ENCODE measurements at places on chromosomes 4 and X.

DNA sequence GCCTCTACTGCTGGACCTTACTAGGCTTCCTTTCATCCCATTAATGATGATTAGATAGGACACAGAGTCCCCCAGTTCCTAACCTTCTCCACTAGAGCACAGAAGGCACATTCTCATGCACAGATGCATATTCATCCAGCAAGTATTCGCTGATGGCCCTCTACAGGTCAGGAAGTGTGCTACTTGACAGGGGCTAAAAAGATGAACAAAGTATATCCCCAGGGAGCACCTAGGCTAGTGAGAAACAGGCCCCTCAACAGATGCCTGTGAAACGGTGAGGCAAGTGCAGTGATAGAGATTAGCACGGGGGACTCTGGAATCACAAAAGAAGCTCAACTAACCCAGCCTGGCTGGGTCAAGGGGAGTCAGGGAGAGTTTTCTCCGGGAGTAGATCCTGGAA is 95.8 kb downstream of the MGST2 start:
- DNase-seq: no peak

GRCh38 chr4:5014007-5014682 is 5.1 kb downstream of the CYTL1 start:
- no peak for DNase-seq

DNA sequence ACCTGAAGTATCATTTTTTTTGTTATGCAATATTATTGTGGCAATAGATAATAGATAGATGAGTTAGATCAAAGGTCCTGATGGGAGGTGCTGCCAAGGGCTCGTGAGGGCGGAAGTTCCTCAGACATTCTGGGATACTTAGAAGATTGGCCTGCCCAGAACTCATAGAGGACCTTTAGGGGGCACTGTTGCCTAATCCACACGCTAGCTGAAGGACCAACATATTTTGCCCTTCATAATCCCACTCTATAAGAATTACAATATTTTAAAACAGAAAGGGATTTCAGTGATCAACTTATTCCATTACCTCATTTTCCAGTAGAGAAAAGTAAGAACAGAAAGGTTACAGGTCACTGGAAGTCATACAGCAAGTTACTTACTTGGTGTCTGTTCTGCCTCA is 22.9 kb upstream of the COX7B2 start:
- no peak for DNase-seq

DNA sequence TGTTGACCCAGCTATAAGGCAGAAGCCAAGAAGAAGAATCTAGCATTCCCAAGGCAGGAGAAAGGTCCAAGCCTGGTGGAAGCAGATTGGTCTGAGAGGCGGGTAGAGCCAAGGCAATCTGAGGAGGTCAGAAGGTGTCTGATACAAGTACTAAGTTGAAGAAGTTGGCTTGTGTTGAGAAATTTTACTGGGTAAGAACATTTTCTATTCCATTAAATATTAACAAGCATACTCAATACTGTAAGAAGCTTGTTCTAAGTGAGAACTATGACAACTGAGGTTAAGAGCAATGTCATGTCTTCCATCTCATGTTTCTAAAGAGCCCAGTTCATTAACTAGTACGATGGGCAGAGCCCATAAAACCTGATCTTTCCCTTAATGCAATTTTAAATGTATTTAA is 75.0 kb downstream of the FAM13A start:
- DNase-seq: no peak

DNA sequence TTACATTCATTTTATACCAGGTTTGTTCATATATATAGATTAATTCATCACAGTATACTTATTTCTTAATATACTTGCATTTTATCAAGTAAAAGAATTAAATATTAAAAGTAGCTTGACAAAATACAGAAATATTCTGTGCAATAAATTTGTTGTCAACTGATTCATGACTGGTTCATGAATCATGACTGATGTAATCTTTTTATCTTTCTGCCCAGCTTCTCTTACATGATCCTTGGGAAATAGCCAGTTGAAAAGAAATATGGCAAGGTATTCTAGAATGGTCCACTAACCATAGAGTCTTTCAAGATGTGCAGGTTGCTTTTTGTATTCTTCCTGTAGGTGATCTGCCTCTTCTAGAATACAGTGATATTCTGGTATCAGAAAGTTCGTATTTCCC is 4.2 kb upstream of the CCNA2 start:
- DNase-seq: no peak

GRCh38 chrX:3522101-3522650 is 175.7 kb upstream of the MXRA5 start:
- no peak for DNase-seq

DNA sequence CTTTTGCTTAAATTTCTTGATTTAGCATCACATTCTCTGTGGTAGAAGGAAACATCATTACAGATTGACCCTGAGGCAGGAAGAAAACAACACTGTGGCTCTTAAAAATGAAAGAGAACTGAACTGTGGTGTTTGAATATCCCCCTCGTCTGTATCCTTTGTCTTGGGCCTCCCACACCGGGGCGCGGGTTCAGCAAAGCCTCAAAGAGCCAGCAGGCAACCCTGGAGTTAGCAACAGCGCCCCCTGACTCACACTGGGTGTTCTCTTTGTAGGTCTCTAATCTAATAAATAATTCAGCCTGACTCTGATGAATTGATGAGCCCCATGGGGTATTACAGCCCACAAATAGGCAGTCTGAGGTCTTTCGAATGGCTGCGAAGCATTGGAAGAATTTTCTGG is 46.1 kb upstream of the CTSO start:
- DNase-seq: no peak

GRCh38 chr4:76377481-76377901 is 43.5 kb downstream of the CCDC158 start:
- DNase-seq: no peak

- no peak for DNase-seq
Observed at GRCh38 chr4:152689615-152690501, 10.1 kb upstream of the TMEM154 start.

GRCh38 chr4:5215321-5215720 is 164.0 kb downstream of the STK32B start:
- DNase-seq: no peak

GRCh38 chr4:93373893-93374860 is 454.4 kb upstream of the ATOH1 start:
- DNase-seq: no peak

GRCh38 chr4:164765096-164765495 is 11.2 kb downstream of the SMIM31 start:
- DNase-seq: no peak

DNA sequence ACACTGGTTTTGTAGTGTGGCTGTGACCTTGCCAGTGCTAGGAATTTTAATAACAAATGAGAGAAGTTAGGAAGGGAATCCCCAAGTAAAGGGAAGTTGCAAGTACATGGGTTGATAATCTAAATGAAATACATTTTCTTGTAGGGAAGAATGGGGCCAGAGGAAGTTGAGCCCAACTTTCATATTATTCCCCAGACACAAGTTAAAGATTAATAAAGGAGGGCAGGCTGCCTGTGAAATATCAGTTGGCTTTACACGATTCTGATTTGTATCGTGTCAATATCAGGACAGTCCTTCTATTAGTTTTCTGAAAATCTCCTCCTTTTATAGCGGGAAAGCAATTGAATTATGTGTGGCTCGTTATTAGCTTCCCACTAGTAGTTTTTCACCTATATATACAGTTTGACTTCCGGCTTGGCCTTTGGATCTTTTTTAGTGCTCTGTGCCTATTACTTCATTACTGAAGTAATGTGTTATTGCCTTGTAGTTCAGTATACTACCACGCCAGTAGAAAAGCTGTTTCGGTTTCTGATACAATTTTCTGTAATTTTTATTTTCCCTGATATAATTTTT is 1.7 kb downstream of the PDLIM5 start:
- DNase-seq: no peak

- no peak for DNase-seq
Observed at GRCh38 chr4:168362025-168362401, 43.5 kb upstream of the DDX60 start.

- DNase-seq: no peak
Observed at GRCh38 chrX:10529344-10529743, 91.0 kb downstream of the MID1 start.

GRCh38 chr4:123744664-123745290 is 348.2 kb downstream of the SPRY1 start:
- DNase-seq: no peak

DNA sequence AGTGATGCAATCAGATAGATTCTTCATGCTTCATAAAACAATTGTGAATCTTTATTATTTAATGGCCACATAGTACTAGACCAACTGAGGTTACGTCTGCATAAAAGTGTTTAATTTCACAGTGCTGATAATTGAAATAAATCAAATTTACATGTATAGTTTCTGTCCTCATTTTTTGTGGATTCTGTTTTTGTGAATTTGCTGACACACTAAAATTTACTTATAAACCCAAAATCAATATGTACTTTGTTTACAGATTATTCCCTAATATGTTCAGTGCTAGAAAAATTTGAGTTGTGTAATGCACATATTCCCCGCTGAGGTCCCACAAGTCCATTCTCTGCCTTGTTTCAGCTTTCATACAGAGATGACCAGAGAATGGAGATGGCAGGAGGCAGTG is 759.8 kb downstream of the CENPC start:
- DNase-seq: no peak

DNA sequence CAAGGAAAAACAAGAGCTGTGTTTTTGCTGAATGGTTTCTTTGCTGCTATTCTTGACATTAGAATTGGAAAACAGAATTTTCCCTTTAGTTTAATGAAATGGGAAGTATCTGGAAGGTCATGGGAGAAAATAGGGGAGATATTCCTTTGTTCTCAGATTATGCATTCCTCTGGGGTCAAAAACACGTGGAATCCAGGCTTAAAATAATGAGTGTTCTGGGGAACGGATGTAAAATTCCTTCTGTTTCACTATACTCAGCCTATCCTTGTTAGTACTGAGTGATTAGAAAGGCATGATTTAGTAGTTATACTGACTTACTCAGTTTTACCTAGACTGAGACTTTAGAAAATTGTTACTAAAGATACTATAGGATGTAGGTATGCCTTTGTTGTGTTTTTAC is 107.3 kb downstream of the ARHGAP10 start:
- DNase-seq: no peak

DNA sequence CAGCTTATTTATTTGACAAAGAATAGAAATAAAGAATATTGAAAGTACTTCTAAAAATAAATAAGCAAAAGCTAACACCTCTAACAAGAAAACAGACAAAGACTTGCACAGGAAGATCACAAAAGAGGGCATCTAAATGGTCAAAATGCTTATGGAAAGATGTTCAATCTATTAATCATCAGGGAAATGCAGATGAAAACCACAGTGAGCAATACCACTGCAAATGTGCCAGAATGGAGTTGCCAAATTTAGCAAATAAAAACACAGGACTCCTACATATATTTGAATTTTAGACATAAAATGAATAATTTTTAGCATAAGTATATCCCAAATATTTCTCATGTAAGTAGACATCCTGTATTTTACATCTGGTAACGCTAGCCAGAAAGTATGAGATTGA is 56.1 kb upstream of the HPGD start:
- DNase-seq: no peak

Measured in CD4-positive, alpha-beta T cell treated with Interferon gamma for 1 hour (primary cell).